Cardiac septum (tissue), 1 donor: ENCODE measurements at places on chromosomes 5 and 9. TPM values are rescaled to one million over a fixed set of nuclear protein-coding genes. Genes with fewer than 3 reads are reported as not detected.

DNA sequence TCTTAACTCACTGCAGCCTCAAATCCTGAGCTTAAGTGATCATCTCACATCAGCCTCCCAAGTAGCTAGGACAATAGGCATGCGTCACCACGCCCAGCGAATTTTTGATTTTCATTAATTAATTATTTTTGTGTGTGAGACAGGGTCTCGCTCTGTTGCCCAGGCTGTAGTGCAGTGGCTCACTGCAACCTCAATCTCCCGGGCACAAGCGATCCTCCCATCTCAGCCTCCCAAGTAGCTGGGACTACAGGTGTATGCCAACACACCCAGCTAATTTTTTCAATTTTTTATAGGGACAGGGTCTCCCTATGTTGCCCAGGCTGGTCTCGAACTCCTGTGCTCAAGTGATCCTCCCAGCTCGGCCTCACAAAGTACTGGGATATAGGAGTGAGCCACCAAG, 41.4 kb downstream of the UBAP1 start:
- DNase-seq = no peak

GRCh38 chr9:124280176-124280691, 22.5 kb downstream of the NEK6 start:
- no peak for DNase-seq

GRCh38 chr5:14859980-14860379, 11.6 kb downstream of the ANKH start:
- DNase-seq = no peak

- no peak for DNase-seq
These were observed 2.7 kb upstream of the DNAJC25 start for GRCh38 chr9:111628411-111628810.

MARCHF11 gene
- total RNA-seq = 1.3 TPM

PCA3 gene
- not detected for total RNA-seq

DNA sequence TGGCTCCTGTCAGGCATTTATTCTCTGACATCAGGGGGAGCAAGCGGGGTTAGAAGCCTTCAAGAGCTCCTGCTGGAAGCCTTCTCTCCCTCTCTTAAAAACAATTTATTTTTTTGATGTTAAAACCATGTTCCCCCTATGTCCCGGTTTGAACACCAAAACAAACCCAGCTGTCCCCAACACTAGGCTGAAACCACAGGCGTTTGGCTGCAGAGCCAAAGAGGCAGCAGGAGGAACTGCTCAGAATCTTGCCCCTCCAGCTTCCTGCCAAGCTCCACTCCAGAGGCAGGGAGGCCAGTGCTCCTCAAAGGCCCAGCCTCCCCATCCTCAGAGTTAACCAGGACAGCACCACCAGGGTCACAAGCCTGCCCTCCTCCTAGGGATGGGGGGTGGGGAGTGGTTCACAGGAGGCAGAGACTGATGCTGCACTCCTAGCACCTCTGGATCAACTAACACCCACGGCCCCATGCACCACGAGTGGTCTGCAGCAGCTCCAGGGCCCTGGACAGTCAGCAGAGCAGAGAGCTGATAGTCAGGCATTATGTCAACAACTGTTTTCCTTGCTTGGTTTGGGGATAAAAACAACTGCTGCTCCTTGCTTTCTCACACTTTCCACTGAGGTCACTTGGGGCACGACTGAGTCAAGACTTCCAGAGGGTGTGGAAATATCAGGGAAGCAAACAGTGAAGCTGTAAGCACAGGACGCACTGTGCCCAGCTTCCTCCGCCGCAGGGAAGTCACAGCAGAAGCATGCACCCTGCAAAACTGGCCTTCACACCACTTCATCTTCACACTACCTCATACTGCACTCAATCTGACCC, 96.5 kb upstream of the ADRA1B start:
- DNase-seq = no peak

DNA sequence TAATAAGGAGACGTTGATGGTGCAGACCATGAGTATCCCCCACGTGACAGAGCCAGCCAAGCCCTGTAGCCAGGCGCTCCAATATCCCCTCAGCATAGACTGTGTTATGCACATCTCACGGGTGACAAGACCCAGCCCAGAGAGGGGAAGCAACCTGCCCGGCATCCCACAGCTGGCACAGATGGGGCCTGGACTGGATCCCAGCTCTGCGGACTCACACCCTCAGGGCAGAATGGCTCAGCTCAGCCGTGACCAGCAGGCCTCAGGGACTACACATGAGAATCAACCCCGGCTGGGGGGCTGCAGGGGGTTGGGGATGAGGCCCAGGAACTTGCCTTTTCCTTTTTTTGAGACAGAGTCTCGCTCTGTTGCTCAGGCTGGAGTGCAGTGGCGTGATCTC, 11.7 kb downstream of the FIBCD1 start:
- no peak for DNase-seq

LECT2 gene
- not detected for total RNA-seq

- DNase-seq = no peak
These were observed 552.4 kb upstream of the ZNF608 start for GRCh38 chr5:125298746-125299379.

HTR4 gene
- total RNA-seq = 0.70 TPM

GRCh38 chr5:58505971-58506640, 14.9 kb downstream of the GAPT start:
- DNase-seq = no peak

DNA sequence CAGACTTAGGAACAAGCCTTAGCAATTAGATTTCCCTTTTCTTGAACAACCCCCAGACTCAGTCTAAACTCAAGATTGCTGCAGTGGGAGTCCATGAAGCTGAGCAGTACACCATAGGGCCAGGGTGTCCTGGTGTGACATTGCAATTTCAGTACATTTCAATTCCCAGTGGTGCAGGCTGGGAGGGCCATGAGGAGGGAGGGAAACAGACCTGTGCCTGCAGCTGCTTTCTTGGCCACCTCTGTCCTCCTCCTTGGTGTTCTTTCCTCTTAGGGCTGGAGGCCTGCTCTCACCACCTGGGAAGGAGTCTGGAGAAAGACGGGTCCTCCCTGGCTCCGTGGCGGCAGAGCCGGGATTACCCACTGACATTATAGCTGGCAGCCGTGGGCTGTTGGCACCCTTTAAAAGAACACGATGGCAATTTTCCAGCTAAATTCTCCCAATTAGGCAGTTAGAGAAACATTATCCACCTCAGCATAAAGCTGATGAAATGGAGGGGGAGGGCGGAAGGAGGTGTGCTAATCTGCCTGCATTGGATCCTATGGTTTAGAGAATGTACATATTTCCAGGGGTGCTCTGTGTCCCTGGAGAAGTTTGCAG, 186.4 kb downstream of the SLIT3 start:
- no peak for DNase-seq

DNA sequence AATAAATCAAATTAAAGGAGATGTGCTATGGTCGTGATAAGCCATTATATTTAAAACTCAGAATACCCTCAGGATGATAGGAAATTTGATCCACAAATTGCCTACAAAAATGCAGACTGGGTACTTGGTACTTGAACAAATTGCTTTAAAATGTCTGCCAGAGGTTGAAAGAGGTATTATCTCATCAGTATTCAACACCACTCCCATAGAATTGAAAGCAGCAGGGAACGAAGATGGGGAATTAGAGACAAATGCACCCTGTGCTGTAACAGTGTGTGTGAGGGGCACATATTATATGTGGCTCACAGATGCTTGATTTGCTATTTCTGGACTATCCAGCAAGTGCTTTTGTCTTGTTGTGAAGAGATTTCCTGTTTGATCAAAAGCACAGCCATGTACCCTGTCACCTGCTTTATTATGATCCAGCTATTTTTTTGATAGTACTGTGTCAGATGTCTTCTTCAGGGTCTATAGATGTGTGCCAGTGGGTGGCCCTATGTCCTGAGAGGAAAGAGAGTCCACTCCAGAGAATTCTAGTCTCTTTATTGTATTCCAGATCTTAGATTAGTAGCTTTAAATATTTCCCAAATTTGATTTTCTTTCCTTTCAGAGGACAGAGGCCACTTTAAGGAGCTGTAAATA, 120.1 kb downstream of the XRCC4 start:
- DNase-seq = no peak

EIF4E1B gene
- total RNA-seq = not detected

DNA sequence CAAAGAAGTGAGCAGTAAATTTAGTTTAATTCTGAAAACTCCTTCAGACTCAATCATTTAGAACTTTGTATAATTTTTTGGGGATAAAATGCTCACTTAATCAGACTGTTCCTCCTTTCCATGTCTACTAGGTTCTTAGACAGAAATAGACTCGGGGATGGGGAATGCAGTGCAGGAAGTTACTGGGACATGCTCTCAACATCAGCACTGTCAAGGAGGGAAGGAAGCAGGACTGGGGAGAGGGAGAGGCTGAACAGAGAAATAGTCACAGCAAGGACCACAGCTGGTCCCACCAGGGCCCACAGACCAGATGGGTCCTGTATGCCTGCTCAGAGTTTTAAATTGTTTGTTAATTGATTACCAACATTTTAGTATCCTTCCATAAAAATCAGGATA, 310.1 kb upstream of the MSX2 start:
- DNase-seq = no peak

WDR5 gene
- 16.6 TPM for total RNA-seq

DNA sequence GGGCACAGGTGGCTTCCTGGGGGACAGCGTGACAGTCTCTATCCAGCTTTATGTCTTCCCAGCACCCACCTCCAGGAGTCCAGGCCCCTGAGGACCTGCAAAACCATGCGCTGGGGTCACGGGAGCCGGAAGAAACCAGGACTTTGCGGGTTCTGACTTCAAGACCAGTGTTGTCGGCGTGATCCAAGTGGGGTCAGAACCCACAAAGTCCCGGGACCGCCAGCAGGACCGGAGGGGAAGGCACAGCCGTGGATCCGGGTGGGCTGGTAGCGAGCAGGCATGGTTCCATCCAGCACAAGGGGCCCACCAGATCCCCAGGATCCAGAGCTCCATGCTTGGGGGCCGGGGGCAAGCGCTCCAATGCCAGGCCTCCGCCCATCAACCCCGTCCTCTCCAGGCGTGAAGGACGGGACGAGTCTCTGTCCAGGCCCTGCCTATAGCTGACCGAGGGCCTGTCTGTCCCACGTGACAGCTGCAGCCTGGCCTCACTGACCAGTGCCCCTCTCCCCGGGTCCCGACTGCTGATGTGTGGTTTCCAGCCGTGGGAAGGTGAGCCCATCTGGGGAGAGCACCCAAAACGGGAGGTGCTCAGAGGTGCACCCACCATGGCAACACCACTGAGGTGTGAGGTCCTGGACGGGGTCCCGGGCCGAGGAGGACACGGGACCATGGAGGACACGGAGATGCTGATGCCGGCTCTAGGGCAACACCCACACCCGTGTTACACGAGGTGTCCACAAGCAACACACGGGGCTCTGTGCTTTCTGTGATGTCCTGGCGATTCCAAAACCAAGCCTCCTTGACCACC, 48.9 kb downstream of the SLC12A7 start:
- no peak for DNase-seq

PCDHGA11 gene
- 9.6 TPM for total RNA-seq
